ENCODE measurements at places on chromosomes 16 and 17.

- DNase-seq = no peak
These were observed 14.2 kb downstream of the KLHL36 start for GRCh38 chr16:84662471-84662870.

GRCh38 chr17:28406473-28406814 lies 432 bp upstream of the SLC46A1 start:
- no peak for DNase-seq

GRCh38 chr16:83315271-83315670 lies 492.5 kb upstream of the HSBP1 start:
- DNase-seq = no peak

DNA sequence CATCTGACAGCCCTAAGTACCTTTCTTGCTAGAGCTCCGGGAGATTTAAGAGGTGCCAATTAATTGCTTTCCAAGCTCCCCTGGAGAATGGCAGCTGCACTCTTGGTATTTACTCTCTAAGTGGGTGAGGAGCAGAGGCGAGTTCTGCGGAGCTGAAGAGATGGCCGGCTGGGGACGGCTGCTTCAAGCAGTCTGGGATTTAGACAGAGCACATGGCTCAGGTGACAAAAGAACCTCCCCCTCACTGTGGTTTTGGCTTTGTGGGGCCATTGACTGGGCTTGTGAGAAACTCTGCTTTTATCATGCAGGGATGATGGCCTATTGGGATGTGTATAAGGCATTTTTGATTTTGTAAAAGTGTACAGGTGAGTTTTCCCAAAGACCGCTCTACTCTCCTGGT lies 239.3 kb upstream of the EEF2KMT start:
- no peak for DNase-seq

DNA sequence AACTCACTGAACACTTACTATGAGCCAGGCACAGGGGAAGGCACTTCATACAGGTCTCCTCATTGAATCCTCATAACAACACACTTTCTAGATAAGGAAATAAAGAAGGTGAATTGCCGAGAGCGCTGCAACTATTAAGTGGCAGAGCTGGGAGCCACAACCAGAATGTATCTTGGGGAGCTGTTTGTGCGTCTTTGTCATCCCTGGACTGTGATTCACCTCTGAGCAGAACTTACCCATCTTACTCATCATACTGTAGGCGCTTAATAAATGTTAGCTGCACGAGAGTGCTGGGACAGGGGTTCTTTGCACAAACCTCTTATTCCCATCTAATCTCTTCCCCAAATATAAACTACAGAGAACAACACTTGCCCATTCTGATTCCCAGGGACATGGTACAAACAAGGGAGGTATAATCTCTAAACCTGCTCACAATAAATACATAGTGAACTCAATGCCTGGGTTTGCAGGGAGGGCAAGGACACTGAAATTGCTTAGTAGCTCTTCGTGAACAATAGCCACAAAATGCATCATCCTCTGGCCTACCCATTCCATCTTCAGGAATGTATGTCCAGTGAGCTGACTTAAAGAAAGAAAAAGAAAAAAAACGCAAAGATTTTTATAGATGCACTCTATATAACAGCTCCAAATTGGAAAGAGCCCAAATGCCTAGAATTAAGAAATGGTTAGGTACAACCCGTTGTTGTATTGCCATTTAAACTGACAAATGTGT lies 43.0 kb downstream of the MYO18A start:
- no peak for DNase-seq

DNA sequence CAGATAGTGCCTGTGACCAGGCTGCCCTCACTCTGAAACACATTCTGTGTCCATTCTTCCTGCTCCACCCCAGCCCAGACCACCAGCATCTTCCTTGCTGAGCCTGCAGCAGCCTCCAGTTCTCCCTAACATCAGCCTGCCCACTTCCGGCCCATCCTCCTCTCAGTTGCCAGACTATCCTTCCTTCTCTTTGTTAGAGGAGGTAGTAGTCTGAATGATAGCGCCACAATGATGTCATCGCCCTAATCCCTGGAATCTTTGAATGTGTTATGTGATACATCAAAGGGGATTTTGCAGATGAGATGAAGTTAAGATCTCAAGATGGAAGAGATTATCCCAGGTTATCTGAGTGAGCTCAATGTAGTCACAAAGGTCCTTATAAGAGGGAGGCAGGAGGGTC lies 3.2 kb upstream of the ZDHHC1 start:
- no peak for DNase-seq

DNA sequence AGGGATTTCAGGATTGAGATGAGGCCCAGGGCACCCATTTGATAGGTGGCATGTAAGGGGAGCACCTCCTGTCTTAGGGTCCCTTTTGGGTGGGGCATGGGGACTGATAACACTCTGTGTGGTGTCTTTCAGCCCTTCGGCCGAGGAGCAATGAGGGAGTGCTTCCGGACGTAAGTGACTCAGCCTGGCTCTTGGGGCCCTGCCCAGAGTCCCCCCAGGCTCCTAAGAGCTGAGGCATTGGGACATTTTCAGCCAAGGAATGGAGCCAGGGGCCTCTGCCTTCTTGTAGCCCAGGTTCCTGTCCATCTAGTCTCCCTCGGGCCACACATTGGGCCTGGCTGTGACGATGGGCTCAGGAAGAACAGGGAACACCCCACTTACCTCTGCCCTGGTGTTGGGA lies 44.4 kb downstream of the EEF2K start:
- no peak for DNase-seq

GRCh38 chr17:9228408-9229159 lies 207.3 kb downstream of the NTN1 start:
- DNase-seq = no peak

GRCh38 chr16:57324749-57325148 lies 33.8 kb upstream of the CCL22 start:
- DNase-seq = no peak

- DNase-seq = no peak
These were observed 2.1 kb upstream of the TEX19 start for GRCh38 chr17:82356845-82357355.
